ENCODE measurements at places on chromosomes 6 and 20.
A peak's percentile ranks its signal among the peaks of the same experiment; 100 is the strongest.

DNA sequence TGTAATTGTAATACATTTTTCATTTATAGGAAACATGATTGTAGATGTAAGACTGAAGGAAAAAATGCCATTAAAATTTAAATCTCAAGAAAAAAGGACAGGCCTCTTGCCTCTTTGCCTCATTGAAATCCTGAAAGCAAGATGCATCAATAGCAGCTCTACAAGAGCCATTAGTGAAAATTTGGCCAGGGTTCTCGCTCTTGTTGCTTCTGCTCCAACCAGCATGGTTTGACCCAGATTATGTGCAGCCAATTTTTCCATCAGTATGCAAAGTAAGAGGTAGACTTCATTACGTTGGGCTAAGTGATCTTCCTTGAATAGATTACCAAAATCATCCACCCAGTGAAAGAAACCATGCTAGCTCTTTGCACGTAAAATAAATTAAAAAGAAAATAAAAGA lies 106.6 kb downstream of the SGK1 start:
- DNase-seq, result no peak

- no peak for DNase-seq
Observed at GRCh38 chr6:70527071-70527737, 39.5 kb upstream of the SDHAF4 start.

DNA sequence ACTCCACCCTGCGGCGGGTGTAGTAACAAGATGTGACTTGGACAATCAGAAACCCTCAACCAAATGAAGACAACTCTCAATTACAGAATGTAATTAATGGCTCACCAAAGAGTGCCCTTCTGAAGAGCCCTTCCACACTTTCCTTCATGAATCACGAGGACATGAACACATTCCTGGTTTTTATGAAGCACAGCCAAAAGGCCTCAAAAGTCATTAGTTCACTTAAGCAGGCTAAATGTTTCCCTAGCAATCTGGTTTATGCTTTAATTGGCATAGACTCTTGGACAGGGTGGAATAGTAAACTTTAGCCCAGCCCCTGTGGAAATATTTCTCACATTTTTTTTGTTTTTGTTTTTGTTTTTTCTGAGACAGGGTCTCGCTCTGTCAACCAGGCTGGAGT lies 20.5 kb downstream of the CPNE5 start:
- DNase-seq, result no peak

DNA sequence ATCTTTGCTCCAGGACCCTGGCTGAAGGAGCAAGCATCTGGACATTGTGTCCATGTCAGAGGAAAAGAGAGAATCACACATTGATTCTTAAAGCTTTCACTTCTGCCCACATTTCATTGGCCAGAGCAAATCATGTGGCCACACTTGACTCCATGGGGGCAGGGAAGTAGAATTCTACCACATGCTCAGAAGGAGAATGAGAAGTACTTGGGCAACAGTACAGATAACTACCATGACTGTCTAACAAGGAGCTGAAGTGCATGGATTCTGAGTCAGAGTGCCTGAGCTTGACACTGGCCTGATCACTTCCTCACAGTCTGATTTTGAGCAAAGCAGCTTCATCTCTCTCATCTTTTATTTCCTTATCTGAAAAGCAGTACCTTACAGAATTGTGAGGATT lies 38.6 kb downstream of the GHRH start:
- no peak for DNase-seq

GRCh38 chr6:4185419-4185818 lies 50.0 kb upstream of the ECI2 start:
- no peak for DNase-seq

DNA sequence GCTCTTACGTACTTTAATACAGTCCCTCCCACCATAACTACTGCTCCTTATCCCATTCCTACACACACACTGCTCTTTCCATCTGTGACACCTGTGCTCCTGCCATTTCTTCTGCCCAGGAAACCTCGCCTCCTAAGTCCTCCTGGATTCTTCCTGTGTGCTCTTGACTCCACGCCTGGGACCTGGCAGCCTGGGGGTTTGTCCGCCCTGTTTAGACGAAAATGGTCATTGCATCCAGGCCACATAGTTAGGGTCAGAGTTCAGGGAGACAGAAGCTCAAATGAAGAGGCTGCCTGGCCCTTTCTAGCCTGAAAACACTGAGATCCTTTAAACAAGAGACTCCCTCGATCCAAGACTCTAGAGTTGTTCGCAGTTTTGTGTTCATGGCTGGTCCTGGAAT lies 17.4 kb upstream of the CTNNBL1 start:
- no peak for DNase-seq

DNA sequence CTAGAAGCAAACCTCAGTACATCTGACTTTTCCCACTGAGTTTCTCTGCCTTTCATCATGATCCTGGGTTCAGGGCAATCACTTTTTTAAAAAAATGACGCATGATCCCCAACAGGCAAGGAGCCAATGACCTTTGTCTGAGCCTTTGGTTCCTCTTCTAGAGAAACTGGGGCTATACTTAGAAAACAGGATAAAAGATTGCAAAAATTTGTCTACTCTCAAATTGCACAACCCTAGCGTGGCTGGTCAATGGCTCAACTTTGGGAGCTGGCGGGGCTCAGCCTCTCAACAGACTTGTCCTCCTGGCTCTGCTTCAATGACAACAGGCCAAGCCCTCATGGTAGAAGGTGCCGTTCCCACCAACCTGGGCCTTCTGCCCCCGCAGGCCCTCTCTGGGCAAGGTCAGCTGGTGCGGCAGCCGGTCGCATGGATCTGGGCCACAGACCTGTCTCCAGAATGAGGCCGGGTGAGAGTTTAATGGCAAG lies 48.7 kb downstream of the PDYN start:
- no peak for DNase-seq

DNA sequence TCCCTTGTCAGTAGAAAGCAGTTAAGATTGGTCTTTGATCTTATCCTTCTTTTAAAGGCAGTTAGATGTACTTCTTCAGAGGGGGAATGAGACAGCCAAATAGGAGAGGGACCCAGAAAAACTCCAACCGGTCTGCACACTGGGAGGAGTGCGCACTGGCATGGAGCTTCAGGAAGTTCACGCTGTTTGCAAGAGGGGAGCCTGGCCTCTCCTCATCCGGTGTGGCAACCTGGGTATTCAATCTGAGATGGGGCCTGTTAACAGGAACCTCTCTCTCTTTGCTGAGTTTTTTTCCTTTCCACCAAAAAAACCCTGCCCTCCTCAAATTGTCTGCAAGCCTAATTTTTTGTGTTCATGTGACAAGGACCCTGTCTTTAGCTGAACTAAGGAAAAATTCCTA lies 162.5 kb upstream of the OLIG3 start:
- DNase-seq, result no peak

DNA sequence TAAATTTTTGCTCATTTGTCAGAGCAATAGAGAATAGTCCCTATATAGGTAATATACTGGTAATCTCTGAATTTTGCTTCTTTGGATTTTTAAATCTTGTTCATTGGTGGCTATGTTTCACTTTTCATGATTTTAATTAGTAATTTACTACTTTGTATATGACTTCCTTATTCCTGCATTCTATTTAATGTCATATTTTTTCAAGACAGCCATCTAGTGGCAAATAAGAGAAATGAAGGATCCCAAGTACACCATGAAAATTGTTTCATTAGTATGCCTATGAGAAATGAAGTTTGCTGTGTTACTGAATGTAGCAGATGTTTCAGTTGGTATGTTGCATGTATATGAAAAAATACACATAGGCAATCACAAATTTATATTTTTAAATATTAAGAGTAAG lies 82.4 kb downstream of the ZNF292 start:
- DNase-seq, result peak; percentile 42

GRCh38 chr6:31723980-31724691 lies 963 bp downstream of the MPIG6B start:
- DNase-seq, result no peak

- peak; percentile 38 for DNase-seq
Observed at GRCh38 chr6:85456782-85457181, 6.9 kb downstream of the NT5E start.

DNA sequence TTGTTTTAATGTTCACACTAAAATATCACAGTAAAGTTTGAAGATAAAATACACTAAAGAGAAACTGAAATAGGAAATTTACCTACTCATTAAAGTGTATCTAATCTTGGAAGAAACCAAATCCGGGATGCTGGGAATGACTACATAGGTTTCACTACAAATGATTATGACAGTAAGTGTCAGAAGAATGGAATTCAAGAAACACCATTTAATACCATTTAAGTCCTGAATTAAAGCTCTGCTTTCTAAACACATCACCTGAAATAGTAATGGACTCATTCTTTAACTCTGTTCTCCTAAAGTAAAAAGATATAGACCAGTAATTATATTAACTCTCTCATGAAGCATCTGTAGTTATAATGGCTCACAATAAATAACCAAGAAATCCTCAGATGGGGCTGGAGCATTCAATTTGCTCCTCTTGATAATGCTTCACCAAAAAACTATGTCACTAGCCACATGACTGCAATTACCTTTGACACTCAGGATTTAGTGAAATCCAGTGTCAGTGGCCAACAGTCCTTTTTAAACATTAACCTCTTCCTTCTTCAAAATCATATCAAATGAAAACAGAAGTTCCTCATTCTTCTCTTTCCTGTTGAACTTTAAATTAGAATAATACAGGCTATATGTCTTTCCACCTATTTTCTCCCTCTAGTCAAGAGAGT lies 41.4 kb downstream of the MAP7 start:
- no peak for DNase-seq

- DNase-seq, result no peak
Observed at GRCh38 chr6:144723431-144723830, 438.3 kb downstream of the UTRN start.

GRCh38 chr6:139311831-139312230 lies 20.0 kb upstream of the TXLNB start:
- no peak for DNase-seq

- DNase-seq, result no peak
Observed at GRCh38 chr20:23393996-23394775, 27.1 kb downstream of the NAPB start.

GRCh38 chr6:792662-793061 lies 99.7 kb upstream of the EXOC2 start:
- DNase-seq, result no peak

- DNase-seq, result peak; percentile 76
Observed at GRCh38 chr6:3977875-3978711, 100.8 kb downstream of the FAM217A start.

GRCh38 chr6:124723671-124724070 lies 238.6 kb upstream of the RNF217 start:
- no peak for DNase-seq

Data from SW 1271 (cell line).